ENCODE measurements at places on chromosomes 1 and 21.

DNA sequence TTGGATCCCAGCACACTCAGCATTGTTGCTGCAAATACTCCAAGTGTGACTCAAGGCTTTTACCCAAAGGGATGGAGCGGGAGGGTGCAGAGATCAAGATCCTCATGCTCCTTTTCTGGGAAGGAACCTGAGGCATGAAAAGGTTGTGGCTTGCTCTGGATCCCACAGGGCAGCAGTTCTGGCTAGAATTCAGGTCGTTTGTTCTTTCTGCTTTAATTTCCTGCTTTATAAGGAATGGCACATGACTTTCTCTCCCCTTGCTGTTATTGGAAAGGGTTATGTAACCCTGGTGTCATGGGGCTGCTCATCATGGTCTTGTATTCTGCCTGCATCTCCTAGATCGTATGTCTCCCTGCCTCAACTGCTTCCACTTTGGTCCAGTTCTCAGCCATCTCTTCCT lies 101.6 kb downstream of the NOS1AP start:
- DNase-seq = no peak

- no peak for DNase-seq
These were observed 17.3 kb upstream of the B3GALT5 start for GRCh38 chr21:39595465-39595864.

DNA sequence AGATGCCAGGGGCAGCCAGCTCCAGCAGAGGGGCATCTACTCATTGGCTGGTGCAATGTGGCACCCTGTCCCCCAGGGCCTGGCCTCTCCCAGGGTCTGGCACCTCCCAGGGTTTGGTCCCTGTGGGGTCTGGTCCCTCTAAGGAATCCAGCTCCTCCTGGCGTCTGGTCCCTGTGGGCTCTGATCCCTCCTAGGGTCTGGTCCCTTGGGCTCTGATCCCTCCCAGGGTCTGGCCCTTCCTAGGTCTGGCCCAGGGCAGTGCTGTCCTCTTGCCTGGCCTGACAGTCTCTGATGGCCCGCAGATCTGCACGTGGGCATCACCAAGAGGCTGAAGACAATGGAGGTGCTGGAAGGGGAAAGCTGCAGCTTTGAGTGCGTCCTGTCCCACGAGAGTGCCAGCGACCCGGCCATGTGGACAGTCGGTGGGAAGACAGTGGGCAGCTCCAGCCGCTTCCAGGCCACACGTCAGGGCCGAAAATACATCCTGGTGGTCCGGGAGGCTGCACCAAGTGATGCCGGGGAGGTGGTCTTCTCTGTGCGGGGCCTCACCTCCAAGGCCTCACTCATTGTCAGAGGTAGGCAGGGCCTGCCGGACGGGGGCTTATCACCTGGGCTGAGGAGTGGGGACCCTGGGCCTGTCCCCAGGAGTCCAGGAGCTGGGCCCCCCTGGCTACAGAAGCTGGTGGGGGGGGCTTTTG lies 73.9 kb downstream of the OBSCN start:
- DNase-seq = no peak

- DNase-seq = no peak
These were observed 32.6 kb downstream of the ESRRG start for GRCh38 chr1:216690603-216691002.

GRCh38 chr1:63950023-63950422 lies 176.2 kb downstream of the ROR1 start:
- no peak for DNase-seq

All from GM12864 (cell line).